ENCODE measurements at places on chromosomes 2 and 18.

DNA sequence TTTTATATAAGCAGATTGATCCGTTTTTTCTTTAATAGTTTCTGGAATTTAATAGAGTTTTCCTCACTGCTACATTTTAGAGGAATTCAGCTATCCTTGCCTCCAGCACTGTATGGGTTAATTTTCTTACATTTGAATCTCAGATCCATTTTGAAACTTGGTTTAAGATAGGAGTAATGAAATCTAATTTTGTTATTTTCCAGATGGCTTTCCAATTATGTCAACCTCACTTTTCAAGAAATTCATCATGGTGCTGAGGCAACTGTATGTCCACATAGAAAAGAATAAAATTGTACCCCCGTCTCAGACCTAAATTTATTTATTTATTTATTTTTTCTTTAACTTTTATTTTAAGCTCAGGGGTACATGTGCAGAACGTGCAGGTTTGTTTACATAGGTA lies 105.1 kb downstream of the EPB41L5 start:
- no peak for DNase-seq

GRCh38 chr18:45849529-45849928 lies 24.1 kb downstream of the SIGLEC15 start:
- DNase-seq = no peak

- DNase-seq = no peak
Measured at GRCh38 chr2:217934321-217935131, 68.3 kb downstream of the TNS1 start.

- no peak for DNase-seq
Measured at GRCh38 chr2:30732876-30733275, 74.4 kb downstream of the CAPN13 start.

GRCh38 chr2:104312684-104313083 lies 541.2 kb upstream of the POU3F3 start:
- no peak for DNase-seq

DNA sequence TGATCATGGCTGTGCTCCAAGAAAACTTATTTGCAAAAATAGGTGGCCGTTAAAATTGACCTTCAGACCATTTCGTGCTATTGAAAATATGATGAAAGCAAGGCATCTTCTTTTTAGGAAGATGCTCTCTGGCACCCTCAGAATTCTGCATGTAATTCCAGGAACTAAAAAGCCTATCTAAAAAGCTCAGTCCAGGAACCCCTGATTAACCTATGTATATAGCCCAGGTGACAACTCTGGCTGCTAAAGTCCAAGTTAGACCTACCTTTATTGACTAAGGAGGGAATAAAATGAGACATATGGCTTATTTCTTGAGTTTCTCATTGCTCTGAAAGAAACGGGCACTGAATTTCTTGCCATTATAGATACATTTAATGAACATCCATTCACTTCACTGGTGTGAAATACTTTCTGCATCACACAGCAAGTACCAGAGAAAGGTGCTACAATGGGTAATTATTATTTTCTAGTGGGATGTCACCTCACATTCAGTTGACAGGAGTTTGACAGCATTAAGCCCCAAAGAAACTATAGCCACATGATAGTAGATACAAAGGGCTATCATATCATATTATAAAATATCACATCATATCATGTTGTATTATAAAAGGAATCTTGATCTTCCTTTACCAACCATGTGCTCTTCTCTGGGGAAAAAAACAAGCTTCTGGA lies 83.8 kb downstream of the EPHA4 start:
- DNase-seq = no peak

DNA sequence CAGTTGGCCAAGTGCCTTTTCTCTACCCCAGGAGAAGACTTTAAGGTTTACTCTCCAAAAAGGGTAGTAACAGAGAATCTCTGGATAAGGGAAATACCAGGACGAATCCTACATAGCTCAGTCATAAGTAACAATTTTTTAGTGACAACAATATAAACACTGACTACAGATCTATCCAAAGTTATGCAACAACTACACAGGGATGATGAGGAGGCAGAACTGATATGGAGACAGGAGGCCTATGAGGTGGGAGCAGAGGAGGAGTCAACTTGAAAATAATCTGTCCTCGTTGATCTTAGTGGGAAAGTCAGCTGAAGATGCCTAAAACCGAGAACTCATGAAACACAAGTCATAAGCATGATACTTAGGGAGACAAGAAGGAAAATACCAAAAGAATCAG lies 40.2 kb downstream of the SLC35F5 start:
- no peak for DNase-seq

GRCh38 chr2:96116879-96117533 lies 635 bp upstream of the ADRA2B start:
- no peak for DNase-seq

- DNase-seq = no peak
Measured at GRCh38 chr2:236840857-236841256, 244.8 kb upstream of the COPS8 start.

- no peak for DNase-seq
Measured at GRCh38 chr2:202909394-202910192, 1.9 kb downstream of the WDR12 start.

DNA sequence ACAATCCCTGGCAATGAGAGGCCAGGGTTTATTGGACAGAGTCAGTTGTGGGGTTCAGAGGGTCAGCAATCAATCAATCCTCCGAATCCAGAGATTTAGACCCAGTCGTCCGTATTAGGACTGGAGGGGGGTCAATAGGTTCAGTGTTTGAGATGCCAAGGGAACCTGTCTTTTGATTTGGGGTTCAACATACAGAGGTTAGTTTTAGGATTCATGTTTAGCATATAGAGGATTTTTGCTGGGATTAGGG lies 292 bp downstream of the GMPPA start:
- no peak for DNase-seq

DNA sequence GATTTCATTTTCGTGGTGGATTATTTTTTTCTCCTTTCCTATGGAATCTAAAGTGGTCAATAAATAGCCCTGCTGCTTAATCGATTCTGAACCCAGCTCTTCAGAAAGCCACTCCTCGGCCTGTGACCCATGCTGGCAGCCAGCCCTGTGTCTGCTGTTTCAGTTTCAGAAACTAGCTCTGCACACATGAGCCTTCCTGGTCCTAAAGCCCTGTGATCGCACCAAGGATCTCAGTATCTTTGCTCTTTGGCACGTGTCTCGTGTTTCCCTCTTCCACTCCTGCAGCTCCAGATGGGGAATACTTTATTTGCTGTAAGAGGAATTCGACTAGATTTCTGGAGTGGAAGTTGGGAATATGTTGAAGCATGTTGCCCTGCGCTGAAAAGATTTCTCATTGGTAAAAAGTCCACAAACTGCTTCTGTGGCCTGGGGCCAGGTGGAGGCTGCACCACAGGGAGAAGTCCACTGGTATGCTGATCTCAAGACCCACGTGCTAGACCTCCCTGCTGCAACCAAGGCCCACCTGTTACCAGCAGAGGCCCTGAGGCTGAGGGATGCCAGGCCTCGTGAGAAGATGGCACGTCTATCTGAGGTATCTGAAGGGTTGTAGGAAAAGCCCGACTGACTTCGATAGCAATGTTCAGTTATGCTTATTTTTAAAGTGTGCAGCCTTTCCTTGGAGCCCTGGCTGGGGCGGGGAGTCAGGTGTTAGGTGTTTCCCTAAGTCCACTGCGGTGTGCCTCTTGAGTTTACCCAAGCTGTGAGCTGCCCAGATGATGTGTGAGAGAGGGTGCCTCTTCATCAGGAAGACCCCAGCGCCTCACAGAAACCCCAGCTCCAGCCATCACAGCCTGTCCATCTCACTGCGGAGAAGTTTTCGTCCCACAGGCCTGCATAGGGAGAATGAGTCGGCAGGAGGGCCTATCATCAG lies 33.6 kb upstream of the CELF4 start:
- no peak for DNase-seq

GRCh38 chr2:196482119-196483065 lies 157.1 kb upstream of the CCDC150 start:
- no peak for DNase-seq

- DNase-seq = no peak
Measured at GRCh38 chr2:120888851-120889250, 153.2 kb downstream of the GLI2 start.

- DNase-seq = no peak
Measured at GRCh38 chr2:213787869-213788268, 503.6 kb downstream of the SPAG16 start.

- no peak for DNase-seq
Measured at GRCh38 chr2:218986148-218986761, 1.3 kb upstream of the FEV start.

- DNase-seq = no peak
Measured at GRCh38 chr2:143068509-143068908, 60.7 kb upstream of the ARHGAP15 start.

DNA sequence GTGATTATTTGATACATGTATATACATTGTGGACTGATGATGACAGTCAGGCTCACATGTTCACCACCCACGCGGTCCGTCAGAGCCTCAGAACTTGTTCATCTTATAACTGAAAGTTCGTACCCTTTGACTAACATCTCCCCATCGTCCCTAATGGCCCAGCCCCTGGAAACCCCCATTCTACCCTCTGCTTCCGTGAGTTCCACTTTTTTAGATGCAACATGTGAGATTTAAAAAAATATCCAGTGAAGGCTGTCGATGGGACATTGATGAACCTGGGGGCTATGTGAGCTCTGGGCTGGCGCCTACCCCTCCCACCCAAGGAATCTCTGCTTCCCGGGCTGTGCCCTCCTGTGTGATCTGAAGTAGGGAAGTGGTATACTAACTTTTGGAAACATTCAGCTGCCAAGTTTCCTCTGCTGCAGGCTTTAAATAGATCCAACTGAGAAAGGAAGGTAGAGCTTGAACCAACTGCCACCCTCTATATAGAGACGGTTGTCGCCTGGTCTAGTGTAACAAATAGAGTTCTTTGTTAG lies 163.8 kb downstream of the FAM210A start:
- no peak for DNase-seq

DNA sequence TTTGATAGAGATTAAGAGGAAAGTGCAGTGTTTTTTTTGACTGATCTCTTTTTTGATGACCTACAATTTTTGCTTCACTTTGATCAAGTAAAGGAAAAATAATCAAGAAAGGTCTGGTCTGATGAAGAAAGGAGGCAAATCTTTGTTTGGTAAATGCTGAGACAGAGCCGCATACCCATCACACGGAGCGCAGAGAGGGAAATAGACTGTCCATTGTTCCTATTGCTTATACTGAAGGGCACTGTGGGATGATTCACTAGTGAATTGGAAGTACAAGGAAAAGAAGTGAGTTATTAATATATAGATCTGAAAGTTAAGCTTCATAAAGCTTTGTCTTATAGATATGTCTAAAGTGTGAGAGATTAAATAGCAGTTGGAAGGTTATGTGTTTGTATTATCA lies 455.1 kb downstream of the PLCL1 start:
- no peak for DNase-seq

DNA sequence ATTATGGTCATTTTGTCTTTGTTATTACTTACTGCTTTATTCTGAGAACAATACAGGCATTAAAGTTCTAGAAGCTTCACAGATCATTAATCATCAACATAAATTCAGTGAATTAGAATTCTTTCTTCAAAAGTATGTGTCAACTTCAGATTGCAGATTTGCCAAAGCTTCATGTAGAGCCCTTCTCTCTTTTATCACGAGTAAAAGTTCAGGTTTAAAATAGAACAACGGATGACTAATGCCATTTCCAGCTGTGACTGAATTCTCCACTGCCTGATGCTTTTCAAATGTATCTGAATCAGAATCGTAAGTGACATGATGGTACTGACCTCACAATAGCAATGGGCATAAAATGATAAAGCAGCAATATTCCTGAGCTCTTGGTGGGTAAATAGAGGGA lies 116.0 kb downstream of the ABCA12 start:
- DNase-seq = no peak

DNA sequence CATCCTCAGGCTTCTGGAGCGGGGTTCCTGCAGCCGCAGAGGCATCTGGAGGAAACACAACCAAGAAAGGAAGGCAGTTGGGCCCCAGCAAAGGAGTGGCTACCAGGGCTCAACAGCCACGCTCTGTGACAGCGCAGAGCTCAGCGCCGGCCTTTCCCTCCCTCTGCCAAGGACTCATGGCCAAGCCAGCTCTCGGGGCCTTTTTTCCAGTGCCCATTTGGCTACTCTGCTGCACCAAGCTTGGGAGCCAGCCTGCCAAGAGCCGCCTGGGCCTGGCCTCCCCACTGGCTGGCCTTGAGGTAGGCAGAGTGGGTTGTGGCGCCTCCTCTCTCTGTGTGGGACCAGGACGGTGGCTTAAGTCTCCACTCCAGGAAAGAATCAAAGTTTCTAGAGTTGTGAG lies 7.2 kb upstream of the CCDC74A start:
- DNase-seq = no peak

GRCh38 chr2:42142547-42143184 lies 26.5 kb upstream of the EML4 start:
- DNase-seq = no peak

DNA sequence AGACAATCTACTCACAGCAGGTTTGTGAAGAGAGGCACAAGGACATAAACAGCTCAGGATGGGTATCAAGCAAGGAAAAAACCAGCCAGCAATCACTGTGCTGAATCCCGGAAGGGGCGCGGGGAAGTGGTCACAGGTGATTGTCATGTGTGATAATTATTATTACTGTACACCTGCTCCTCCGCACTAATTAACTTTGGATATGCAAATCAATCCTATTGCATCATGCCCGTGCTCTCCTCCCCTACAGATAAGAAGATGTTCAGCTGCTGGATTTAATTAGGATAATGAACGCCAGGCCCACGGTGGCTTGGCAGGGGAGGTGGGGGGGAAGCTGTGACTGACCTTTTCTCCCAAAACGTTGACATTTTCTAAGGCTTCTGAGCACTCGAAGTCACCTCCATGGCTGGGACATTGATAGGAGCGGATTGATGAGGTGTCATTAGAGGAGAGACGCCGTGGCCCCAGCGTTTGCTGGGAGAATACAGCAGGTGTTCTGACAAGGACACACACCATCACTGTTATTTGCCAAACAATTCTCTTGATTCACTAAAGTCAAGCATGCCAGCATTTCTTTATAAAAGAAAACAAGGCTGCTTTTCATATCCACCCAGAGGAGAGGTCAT lies 160.3 kb upstream of the VRK2 start:
- DNase-seq = no peak

GRCh38 chr2:210551001-210551400 lies 5.4 kb upstream of the CPS1 start:
- DNase-seq = no peak

DNA sequence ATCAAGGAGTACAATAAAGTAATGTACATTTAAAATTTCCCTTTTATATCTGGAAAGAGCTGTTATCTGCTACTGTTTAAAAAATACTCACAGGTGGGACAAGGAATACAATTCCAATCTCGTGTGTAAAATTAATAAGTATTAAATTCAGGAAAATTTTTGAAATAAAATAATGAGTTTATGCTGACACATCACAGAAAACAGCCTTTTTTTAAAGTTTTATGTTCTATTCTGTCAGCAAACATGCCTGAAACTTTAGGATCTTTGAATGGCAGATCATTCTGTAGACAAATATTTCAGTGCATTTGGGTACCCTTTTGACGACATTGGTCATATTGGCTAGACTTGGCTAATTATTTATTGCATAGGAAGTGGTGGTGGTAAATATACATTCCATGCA lies 254.4 kb upstream of the ETAA1 start:
- DNase-seq = no peak
